ENCODE measurements at places on chromosomes 2 and 18.
A peak's percentile ranks its signal among the peaks of the same experiment; 100 is the strongest.

- H3K36me3 ChIP-seq, result no peaks in the 10 kb centered on the region
- DNase-seq, result no peak
- no peak overlapping the region for H3K27ac ChIP-seq
- no peak overlapping the region for H3K4me3 ChIP-seq
- no peaks in the 10 kb centered on the region for H3K4me1 ChIP-seq
Measured at GRCh38 chr2:163351143-163351542, 384.7 kb downstream of the FIGN start.

DNA sequence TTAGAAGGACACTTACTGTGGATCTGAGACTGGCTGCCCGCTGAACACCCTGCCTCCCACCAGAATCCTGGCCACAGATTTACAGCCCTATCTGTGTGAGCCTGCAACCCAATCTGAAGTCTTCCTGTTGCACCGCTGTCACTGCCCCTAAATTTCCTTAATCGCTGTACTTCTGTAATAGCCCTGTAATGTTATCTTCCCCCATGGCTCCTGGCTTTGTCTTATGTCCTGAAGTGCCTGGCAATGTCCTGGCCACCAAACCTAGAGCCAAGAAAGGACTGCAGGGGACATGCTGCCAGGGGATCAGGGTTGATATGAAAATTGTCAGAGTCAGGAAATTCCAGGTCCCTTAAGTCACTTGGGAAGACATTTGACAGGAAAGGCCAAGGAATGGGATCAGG lies 52.7 kb downstream of the FHOD3 start:
- no peak overlapping the region for H3K27ac ChIP-seq
- H3K36me3 ChIP-seq, result peaks cover 2% of the 10 kb centered on the region
- no peaks in the 10 kb centered on the region for H3K4me1 ChIP-seq
- DNase-seq, result no peak
- peaks cover 53% of the 10 kb centered on the region for H3K27me3 ChIP-seq

DNA sequence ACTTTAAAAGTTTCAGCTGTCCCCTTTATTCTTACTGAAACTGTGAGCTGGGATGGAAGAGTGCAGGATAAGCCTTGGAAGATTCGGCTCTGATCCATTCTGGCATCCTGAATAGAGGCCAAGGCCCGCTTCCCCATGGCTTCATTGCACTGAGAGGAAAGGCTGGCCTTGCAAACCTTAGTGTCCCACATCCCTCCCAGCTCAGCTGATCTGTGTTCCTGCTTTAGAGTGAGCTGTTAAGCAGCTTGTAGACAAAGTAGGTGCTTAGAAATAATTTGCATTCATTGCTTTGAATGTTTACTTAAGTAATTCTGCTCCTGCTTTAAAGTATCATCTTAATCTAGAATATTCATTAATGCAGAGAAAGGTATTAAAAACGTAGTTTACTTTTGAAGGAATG lies 169.6 kb upstream of the BOD1L2 start:
- no peak overlapping the region for H3K4me3 ChIP-seq
- H3K27ac ChIP-seq, result no peak overlapping the region
- peaks cover 2% of the 10 kb centered on the region for H3K36me3 ChIP-seq
- H3K4me1 ChIP-seq, result no peaks in the 10 kb centered on the region

DNA sequence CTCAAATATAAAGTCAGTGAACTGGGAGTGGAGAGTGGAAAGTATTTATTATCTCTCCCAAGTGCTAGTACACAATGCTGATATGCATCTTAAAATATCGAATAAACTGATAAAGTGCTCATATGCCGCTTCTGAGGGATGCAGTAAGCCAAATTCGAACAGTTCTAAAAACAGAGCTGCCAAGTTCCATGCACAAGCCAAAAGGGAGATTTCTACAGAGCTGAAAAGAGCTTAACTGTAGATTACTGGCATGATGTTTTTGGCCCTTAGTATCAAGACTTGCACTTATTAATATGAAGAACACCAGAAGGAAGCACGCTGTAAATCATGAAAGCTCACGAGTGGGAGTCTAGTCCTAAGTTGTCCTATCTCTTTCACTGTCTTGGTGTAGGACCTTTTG lies 7.9 kb downstream of the TMEFF2 start:
- H3K36me3 ChIP-seq, result no peaks in the 10 kb centered on the region
- no peak overlapping the region for H3K4me3 ChIP-seq
- no peak for DNase-seq
- H3K27ac ChIP-seq, result no peak overlapping the region

DNA sequence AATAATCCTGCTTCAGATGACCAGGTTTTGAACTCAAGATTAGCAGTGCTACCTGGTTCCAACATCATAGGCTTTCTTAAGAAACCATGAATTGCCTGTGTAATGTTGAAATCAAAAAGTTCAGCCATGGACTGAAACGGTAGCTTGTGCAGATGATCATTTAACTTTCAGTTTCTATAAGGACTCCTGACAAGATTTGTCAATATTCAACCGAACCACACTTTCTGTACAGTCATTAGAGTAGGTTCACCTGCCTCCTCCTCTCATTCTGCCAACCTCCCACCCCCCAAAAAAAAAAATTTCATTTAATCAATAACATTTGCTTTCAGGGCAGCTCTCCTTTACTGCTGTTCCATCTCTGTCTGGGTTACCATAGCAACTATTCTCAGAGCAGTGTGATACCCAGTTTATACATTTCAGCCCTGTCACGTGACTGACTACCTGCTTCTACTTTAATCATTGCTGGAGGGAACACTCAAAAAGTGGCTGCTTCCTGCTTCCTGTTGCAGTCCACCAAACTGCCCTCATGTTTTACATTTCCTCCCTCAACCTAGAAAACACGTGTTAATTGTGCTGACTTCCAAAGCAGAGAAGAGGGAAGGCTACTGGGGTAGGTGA lies 275.5 kb downstream of the SS18 start:
- H3K4me3 ChIP-seq, result no peak overlapping the region
- H3K4me1 ChIP-seq, result peaks cover 7% of the 10 kb centered on the region
- H3K36me3 ChIP-seq, result no peaks in the 10 kb centered on the region
- no peak overlapping the region for H3K27ac ChIP-seq
- peaks cover 14% of the 10 kb centered on the region for H3K27me3 ChIP-seq

- peaks cover 14% of the 10 kb centered on the region for H3K36me3 ChIP-seq
- H3K27ac ChIP-seq, result peak overlapping the region; percentile 88
- DNase-seq, result no peak
- H3K27me3 ChIP-seq, result no peaks in the 10 kb centered on the region
- peak overlapping the region; percentile 76 for H3K4me3 ChIP-seq
Measured at GRCh38 chr18:80108121-80108536, 933 bp upstream of the ADNP2 start.

- no peak for DNase-seq
- H3K27me3 ChIP-seq, result peaks cover 63% of the 10 kb centered on the region
- no peak overlapping the region for H3K4me3 ChIP-seq
- no peaks in the 10 kb centered on the region for H3K36me3 ChIP-seq
- H3K4me1 ChIP-seq, result no peaks in the 10 kb centered on the region
Measured at GRCh38 chr18:22914633-22915032, 18.5 kb upstream of the RBBP8 start.

DNA sequence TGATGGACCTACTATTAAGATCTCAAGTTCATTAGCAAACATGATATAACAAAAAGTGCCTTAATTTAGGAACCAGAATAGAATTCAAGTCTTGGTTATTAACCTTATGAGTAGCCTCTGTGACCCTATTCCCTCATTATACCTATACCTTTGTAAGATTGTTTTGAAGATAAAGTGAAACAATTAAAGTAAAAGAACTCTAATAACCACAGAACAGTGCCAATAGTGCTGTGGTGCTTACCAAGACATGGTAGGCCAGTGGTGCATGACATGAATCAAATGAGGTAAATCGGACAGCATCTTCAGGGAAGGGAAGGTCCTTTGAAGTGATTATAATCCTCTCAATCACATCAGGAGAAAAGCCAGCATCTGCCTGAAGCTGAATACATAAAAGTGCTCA lies 36.4 kb downstream of the METTL4 start:
- no peak overlapping the region for H3K4me3 ChIP-seq
- H3K4me1 ChIP-seq, result no peaks in the 10 kb centered on the region
- H3K27ac ChIP-seq, result no peak overlapping the region
- no peak for DNase-seq
- peaks cover 8% of the 10 kb centered on the region for H3K36me3 ChIP-seq

DNA sequence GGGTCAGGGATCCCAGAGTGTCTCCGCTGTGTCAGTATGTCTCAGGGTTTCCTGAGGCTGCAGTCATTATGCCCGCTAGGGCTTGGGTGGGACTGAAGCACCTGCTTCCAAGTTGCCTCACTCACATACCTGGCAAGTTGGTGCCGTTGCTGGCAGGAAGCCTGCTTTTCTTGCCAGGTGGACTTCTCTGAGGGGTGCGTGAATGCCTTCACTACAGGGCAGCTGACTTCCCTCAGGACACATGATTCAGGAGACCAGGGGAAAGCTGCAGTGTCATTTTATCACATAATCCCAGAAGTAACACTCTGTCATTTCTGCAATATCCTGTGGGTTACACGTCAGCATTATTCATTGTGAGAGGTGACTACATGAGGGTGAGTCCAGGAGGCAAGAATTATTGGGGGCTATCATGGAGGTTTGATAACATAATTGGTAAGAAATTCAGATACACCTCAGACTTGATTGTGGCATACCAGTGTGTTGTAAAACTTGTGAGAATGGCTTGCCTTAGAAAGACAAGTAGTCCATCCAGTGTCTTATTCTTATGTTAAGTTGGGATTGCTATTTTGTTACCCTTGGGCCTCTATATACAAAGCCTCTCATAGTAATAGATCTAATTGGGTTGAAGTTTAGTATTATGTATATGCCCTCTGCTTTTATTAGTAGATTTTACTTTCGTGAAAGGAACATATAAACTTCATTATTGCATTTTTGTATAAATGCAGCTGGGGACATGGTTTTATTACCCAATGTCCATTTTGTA lies 44.1 kb downstream of the NEDD4L start:
- peaks cover 18% of the 10 kb centered on the region for H3K27me3 ChIP-seq
- no peak overlapping the region for H3K4me3 ChIP-seq
- DNase-seq, result no peak
- H3K36me3 ChIP-seq, result peaks cover 1% of the 10 kb centered on the region
- H3K27ac ChIP-seq, result no peak overlapping the region
- no peaks in the 10 kb centered on the region for H3K4me1 ChIP-seq

DNA sequence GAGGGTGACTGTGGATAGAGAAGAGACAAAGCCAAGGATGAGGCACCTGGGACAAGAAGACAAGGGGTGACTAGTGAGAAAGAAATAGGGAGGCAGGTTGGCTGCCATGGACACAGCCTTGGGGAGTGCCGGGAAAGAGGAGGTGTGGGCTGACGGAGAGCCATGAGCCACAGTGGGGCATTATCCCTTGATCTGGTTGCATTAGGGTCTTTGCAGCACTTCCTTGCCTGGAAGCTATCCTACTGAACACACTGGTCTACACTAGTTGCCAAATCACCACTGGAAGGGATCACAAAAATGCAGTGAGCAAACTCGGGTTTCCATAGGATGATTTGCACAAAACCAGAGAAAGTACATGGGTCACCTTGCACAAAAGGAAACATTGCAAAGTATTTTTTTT lies 27.7 kb upstream of the ASB18 start:
- no peak for DNase-seq
- peaks cover 67% of the 10 kb centered on the region for H3K27me3 ChIP-seq
- no peaks in the 10 kb centered on the region for H3K4me1 ChIP-seq

DNA sequence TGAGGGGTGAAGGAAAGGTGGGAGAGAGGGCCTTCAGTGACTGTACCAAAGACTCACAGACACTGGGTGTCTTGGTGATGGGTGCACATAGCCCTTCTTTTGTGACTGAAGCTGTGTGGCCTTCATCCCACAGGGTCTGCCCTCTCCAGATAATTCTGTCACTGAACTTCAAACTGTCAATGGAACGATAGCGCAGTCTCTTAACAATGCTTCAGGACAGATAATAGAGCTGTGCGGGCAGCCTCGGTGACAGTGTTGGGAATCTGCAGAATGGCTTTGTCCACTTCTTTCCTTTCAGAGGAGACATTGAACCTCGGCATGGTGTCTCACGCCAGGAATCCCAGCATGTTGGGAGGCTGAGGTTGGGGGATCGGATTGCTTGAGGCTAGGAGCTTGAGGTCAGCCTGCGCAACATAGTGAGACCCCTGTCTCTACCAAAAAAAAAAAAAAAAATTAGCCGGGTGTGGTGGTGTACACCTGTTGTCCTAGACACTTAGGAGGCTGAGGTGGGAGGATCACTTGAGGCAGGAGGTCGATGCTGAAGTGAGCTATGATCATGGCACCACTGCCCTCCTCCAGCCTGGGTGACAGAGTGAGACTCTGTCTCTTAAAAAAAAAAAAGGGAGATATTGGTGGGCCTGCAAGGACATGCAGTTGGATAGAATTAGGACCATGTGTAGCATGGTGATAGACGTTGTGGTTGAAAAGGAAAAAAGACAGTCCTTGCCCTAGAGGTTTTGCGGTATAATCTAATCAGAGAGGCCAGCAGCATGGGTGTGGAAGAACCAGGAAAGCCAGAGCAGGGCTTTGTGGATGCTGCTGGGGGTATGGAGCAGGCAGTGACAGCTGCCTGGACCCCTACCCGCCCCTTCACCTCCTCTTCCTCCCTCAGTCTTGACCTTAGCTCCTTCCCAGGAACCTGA lies 91.4 kb downstream of the LDLRAD4 start:
- no peak overlapping the region for H3K27ac ChIP-seq
- no peak for DNase-seq
- H3K4me3 ChIP-seq, result no peak overlapping the region
- H3K4me1 ChIP-seq, result peaks cover 12% of the 10 kb centered on the region

DNA sequence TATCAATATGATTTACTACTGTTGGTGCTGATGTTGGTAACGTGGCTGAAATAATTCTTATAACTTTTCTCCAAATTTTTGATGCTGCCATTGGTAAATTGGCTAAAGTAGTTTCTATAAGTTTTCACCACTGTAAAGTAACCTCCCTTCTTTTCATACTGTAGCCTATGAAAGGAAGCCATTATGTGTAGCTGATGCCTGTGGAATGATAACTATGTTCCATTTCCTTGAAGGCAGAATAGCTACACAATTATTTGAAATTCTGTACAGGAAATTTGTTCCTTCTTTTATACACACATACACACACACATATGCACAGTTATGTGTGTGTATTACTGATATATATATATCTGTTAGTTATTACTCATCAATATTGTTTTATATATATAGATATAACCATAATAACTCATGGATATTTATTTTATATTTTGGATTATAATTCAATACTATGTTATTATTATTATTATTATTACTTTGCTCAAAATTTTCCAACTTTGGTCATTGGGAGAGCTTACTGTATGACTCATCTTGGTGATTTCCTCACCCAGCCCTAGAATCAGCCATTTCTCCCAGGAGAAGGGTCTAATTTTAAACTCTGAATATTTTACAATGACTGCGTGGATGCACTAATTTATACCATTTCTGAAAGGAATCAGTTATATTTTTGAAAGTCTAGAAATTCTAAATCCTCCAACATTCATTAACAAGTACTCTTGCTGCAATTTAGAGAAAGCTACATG lies 1677.7 kb downstream of the SUCLG1 start:
- no peak overlapping the region for H3K4me3 ChIP-seq
- no peaks in the 10 kb centered on the region for H3K27me3 ChIP-seq
- no peaks in the 10 kb centered on the region for H3K36me3 ChIP-seq

GRCh38 chr2:230777721-230778120 lies 65.1 kb downstream of the CAB39 start:
- H3K4me3 ChIP-seq, result no peak overlapping the region
- DNase-seq, result no peak
- H3K27ac ChIP-seq, result peak overlapping the region; percentile 38
- H3K4me1 ChIP-seq, result peaks cover 66% of the 10 kb centered on the region
- H3K36me3 ChIP-seq, result peaks cover 16% of the 10 kb centered on the region

GRCh38 chr18:75525331-75525730 lies 97.8 kb upstream of the SMIM21 start:
- no peaks in the 10 kb centered on the region for H3K36me3 ChIP-seq
- DNase-seq, result no peak
- no peak overlapping the region for H3K27ac ChIP-seq
- no peak overlapping the region for H3K4me3 ChIP-seq
- H3K4me1 ChIP-seq, result no peaks in the 10 kb centered on the region
